ENCODE measurements at places on chromosomes 13 and 19. TPM values are rescaled to one million over a fixed set of nuclear protein-coding genes. Genes with fewer than 3 reads are reported as not detected.
A peak's percentile ranks its signal among the peaks of the same experiment; 100 is the strongest.

Gene AZU1
- not detected for total RNA-seq

Gene DIAPH3
- total RNA-seq, result 3.2 TPM

DNA sequence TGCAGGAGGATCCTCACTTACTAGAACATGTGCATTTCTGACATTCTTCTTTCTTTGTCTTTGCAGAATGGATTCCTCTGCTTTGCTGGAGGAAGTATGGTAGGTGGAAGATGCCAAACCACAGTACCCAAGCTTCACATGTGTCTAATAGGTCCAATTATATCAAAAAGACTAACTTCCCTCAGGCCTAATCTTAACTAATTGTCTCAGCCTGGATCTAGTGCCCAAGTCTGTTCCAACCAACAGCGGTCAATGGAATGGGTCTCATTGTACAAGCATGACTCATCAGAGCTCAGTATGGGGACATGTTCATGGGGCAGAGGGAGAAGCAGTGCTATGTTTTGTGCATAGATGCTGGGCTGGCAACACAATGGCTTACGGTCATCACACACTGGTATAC is 81.6 kb upstream of the CSNK1A1L start:
- DNase-seq, result no peak

DNA sequence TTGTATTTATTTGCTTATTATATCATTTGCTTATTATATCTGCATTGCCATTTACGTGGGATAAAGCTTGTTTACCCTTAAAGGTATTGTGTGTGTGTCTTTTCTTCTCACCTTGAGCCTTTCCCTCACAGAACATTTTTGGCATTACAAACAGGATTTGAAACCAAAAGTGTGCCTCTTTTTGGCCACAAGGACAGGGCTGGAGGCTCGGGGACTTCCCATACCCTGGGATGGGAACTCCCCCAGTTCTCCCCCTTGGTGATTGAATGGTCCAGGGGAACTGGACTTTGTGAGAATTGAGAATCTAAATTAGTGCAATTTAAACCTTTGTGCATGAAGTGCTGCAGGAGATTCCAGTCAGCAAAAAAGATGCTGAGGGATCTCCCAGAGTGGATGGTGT is 2.4 kb upstream of the ZNF506 start:
- DNase-seq, result no peak

- DNase-seq, result no peak
These were observed 20.9 kb downstream of the CAPS start for GRCh38 chr19:5934774-5935472.

Gene FGF22
- 0.36 TPM for total RNA-seq

Gene CAPNS1
- 521 TPM for total RNA-seq

DNA sequence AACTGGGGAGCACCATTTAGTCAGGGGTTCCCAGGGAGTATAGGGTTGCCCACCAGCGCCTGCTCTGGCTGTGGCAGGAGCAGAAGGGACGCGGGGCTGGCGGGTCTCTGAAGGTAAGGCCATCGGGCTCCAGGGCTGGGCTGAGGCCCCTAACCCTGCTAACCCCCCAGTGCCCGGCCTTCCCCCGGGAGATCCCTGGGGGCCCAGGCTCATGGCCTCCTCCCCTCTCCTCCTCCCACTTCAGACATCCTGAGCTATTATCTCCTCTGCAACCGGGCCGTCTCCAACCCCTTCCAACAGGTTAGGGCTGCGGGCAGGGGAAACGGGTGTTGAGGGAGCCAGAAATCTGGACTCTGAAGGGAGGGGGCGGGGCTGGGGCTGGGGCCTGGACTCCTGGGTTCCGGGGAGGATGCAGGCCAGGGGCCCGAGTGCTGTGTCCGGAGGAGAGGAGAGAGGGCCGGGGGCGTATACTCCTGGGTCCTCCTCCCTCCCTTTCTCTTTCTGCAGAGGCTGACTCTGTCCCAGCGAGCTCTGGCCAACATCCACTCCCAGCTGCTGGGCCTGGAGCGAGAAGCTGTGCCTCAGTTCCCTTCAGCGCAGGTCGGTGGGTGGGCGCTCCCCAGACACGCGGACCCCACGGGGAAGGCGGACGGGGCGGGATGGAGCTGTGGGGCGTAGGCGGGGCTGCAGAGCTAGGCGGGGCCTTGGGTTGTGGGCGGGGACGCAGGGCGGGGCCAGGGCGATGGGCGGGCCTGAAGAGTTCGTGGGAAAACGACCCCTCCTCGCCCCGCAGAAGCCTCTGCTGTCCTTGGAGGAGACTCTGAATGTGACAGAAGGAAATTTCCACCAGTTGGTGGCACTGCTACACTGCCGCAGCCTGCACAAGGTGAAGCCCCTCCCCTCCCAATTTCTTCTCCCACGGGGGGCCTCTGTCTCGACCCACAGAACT is 15.3 kb downstream of the TTYH1 start:
- peak; percentile 68 for DNase-seq

DNA sequence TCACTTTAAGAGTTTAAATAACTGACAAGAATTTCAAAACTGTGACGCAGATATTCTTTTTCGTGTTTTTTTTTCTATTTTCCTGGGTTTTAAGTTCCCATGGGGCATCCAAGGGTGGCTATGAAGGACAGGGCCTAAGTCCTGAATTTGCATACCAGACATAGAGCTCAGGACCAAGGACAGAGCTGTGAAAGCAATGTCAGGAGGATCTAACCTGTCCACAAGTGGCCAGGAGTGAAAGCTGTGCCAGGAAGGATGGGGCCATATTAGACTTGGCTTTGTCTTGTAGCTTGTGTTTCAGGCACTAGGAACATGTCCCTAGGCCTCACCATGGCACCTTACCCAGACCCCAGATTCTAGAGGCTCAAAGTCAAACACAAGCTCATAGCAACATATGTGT is 289.4 kb upstream of the MIR17HG start:
- DNase-seq, result no peak

Gene ZSCAN5B
- not detected for total RNA-seq

DNA sequence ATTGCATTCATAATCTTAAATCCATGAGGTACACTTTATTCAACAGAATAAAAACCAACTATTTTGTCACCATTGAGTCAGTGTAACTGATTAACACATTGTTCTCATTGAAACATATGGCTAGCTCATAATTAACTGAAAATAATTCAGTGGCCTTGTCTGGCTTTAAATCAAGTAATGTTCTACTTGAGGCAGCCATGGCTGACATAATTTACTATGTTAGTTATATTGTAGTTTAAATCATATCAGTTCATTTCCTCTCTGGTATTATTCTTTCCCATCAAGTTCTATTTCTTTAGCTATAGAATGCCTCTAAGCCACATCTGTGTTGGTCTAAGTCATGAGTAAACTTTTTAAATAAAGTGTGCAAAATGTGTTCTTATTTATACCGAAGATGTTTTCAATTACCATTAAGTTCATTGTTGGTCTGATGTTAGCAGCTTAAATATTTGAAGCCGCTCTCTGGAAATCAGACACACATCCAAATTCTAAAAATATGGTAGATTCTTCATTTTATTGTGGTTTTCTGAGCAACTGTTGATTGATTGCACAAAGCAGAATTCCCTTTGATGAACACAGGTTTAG is 393.7 kb downstream of the GPC6 start:
- DNase-seq, result no peak

GRCh38 chr13:66659701-66660467 is 570.3 kb downstream of the PCDH9 start:
- no peak for DNase-seq

GRCh38 chr13:95185851-95186250 is 115.4 kb downstream of the ABCC4 start:
- DNase-seq, result no peak

DNA sequence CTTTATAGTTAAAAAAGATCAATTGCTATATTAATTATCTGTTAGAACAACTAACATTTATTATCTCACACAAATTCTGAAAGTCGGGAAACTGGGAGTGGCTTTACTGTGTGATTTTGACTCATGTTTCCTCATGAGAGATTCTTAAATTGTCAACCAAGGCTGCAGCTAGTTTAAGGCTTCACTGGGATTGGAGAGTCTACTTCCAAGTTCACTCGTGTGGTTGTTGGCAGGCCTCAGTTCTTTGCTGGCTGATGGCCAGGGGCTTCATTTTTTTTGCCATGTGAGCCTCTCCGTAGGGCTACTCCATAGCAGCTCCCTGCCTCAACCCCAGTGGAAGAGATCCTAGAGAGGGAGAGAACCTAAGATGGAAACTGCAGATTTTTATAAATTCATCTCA is 24.5 kb upstream of the LPAR6 start:
- peak; percentile 91 for DNase-seq

DNA sequence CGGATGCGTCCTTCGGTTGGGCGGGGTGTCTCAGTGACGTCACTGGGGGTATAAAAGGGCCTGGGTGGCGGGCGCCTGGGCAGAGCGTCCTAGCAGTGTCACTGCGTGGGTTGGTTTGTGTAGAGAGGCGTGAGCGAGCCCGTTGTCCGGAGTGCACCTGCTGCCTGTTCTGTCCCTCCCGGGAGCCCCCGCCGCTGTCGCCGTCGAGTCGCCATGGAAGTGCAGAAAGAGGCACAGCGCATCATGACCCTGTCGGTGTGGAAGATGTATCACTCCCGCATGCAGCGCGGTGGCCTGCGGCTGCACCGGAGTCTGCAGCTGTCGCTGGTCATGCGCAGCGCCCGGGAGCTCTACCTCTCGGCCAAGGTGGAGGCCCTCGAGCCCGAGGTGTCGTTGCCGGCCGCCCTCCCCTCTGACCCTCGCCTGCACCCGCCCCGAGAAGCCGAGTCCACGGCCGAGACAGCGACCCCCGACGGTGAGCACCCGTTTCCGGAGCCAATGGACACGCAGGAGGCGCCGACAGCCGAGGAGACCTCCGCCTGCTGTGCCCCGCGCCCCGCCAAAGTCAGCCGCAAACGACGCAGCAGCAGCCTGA is 2.9 kb downstream of the IER2 start:
- DNase-seq, result peak; percentile 99

- peak; percentile 80 for DNase-seq
These were observed 18.7 kb downstream of the ACTN4 start for GRCh38 chr19:38665950-38666662.

- no peak for DNase-seq
These were observed 115.3 kb downstream of the TBC1D4 start for GRCh38 chr13:75366380-75367280.

DNA sequence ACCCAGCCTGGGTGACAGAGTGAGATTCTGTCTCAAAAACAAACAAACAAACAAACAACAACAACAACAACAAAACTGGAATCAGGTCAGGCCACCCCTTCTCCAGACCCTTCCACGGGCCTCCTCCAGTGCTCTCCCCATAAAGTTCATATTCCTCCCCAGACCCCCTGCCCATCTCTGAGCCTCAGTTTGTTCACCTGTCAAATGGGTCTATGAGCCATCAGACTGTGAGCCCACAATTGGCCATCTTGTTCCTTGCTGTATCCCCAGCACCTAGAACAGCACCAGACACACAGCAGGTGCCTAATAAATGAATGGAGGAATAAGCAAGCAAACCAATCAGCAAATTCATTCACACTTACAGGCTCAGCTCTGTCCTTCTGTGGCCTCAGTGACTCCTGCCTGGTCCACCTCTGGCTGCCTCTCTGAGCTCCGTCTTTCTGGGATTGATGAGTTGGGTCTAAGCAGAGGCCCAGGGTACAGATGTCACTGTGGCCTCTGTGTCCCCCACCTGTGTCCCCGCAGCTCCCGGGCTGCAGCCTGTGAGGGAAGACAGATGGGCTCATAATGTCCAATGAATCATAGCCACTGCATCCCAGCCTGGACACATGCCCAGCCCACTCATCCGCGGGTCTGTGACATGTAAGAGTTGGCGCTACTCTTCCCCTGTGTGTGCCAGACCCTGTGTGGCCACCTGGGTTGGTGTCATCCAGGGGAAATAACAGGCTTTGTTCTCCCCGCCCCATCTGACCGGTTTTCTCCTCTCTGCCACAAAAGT is 19.6 kb upstream of the PTPRS start:
- no peak for DNase-seq

DNA sequence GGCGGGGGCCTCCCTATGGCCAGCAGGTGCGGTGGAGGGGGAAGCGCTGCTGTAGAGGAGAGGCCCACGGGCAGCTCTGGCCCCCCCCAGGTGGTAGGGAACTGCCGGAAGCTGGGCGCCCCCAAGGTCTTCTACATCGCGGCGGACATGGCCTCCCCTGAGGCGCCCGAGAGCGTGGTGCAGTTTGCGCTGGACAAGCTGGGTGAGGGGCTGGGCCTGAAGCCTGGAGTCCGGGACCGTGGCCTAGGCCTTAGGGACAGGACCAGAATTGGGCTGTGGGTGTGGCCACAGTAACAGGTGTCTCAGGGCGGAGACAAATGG is 3.8 kb upstream of the RPL36 start:
- no peak for DNase-seq

GRCh38 chr19:56404705-56405056 is 549 bp downstream of the ZNF583 start:
- DNase-seq, result no peak

GRCh38 chr13:95039415-95039814 is 261.8 kb downstream of the ABCC4 start:
- no peak for DNase-seq

Gene HAUS8
- 7.2 TPM for total RNA-seq

GRCh38 chr13:49454388-49455006 is 10.4 kb downstream of the SETDB2 start:
- no peak for DNase-seq

DNA sequence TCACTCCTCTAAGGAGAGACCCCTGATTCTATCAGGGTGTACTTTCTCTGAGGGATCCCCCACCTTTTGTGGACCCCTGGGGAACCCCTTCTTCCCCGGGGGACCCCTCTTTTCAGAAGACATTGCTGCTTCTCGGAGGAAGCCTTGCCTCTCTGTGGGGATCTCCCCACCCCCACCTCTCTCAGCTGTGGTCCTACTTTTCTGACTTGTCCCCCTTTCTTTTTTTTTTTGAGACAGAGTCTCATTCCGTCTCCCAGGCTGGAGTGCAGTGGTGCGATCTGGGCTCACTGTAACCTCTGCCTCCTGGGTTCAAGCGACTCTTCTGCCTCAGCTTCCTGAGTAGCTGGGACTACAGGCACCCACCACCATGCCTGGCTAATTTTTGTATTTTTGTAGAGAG is 18.4 kb upstream of the GATAD2A start:
- no peak for DNase-seq

DNA sequence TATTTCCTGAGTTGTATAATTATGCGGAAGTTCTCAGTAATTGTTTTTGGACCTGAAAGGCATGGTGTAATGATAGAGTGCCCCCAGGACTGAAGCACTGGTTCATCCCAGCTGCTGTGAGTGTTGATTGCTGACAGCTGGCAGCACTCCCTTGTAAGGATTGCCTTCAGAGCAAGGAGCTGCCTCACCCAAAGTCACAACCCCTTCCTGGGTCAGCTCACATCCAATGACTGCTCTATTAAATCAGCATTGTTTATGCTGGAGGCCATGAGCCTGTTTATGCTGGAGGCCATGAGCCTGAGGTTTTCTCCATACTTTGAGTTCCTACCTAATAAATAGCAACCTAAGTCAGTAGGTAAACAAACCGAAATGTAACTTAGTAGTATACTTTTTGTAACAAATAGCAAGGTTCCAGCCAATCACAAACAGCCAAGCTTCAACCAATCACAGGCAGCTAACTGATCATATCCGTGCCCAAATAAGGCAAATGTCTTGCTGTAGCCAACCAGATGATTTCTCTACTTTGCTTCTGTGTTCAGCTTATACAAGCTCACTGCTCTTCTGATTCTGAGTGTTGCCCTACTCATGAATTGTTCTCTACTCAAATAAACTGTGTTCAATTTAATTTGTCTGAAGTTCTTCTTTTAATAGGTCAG is 11.7 kb upstream of the SPACA6 start:
- DNase-seq, result no peak
